ENCODE measurements at places on chromosomes 3 and 15. TPM values are rescaled to one million over a fixed set of nuclear protein-coding genes. Genes with fewer than 3 reads are reported as not detected.

Gene ZIC4
- not detected for polyA plus RNA-seq

Gene NCEH1
- polyA plus RNA-seq = 10.9 TPM

Gene FOXP1
- 15.1 TPM for polyA plus RNA-seq

Gene CCR8
- not detected for polyA plus RNA-seq

Gene GRK7
- polyA plus RNA-seq = 0.06 TPM
